ENCODE measurements at places on chromosomes 2 and 18.

DNA sequence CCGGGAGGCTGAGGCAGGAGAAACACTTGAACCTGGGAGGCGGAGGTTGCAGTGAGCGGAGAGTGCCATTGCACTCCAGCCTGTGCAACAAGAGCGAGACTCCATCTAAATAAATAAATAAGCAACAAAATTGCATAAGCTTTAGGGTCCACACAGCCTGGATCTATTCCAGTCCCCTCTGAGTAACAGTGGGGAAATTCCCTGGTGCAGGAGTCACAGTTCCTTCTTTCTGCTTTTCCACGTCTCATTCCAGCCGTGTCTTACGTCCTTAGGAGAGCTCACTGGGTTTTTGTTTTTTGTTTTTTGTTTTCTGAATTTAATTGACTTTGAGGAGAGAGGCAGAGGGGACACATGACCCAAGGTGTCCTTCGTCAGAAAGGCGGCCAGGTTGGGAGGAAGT is 44.6 kb downstream of the B3GNT2 start:
- no peak for DNase-seq

DNA sequence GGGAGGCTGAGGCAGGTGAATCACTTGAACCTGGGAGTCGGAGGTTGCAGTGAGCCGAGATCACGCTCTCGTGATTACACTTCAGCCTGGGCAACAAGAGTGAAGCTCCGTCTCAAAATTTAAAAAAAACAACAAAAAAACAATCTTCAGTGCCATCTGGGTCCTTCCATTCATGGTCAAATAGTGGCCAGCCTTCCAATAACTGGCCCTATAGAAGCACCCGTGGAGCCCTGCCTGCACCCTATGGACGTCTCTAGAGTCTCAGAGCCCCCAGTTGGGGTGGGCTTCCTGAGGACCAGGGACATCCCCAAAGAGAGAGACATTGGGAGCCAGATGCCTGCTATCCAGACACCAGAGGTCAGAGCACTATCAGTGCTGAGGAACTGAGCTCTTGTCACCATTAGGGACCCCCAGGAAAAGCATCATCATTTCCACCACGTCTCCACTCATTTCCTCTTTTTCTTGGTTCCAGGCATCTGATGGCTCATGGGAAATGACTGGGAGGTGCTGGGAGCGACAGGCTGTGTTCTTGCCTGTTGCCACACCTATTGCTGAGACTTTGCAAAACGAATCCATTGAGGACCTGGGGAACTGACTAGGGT is 9.4 kb downstream of the NEU2 start:
- DNase-seq, result no peak

DNA sequence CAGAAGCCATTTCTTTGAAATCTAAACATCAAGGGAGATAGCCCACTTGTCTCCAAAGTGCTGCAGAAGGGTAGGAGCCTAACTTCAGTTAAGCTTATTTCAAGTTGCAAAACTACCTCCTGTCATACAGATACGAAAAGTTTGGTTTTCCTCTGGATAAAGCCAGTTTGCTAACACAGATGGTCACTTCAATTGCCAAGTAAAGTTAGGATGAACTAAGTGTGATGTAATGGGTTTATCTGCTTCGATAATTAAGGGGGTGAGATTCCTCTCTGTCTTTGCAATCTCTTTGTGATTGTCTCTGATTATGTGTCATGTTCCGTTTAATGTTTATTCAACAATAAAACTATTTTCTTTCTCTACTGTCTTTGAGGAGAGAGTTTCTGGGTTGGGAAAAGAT is 156.4 kb downstream of the SLC39A10 start:
- no peak for DNase-seq

- DNase-seq, result no peak
Measured at GRCh38 chr18:27184115-27185024, 738 bp downstream of the CHST9 start.

GRCh38 chr2:96436416-96436815 is 68.7 kb downstream of the NEURL3 start:
- DNase-seq, result no peak

GRCh38 chr18:45940724-45941123 is 26.4 kb downstream of the EPG5 start:
- DNase-seq, result no peak

DNA sequence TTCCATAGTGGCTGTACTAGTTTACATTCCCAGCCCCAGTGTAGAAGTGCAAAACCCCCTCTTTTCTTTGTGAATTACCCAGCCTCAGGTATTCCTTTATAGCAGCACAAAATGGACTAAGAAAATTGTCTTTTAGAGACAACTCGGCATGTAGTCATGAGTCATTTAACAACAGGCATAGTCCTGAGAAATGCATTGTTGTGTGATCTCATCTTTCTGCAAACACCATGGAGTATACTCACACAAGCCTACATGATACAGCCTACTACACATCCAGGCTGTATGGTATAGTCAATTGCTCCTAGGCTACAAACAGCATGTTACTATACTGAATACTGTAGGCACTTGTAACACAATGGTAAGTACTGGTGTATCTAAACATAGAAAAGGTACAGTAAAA is 44.4 kb upstream of the MBP start:
- DNase-seq, result no peak

DNA sequence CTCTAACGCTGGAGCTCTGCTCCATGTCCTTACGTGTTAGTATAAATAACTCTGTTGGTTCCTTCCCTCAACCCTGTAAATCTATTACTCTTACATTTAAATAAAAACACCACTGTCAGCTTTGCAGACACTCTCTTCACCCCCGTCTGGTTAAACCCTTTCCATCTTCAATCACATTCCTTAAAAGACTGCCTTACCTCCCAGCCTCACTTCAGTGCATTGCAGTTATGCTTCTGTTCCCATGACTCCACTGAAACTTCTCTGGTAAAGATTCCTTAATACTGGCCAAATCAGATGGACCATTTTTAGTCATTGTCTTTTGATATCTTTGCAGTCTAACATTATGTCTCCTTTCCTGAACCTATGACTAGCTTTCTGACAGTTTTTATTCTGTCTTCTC is 61.7 kb downstream of the EML4 start:
- DNase-seq, result no peak

- DNase-seq, result no peak
Measured at GRCh38 chr2:235829726-235830125, 335.9 kb downstream of the AGAP1 start.

DNA sequence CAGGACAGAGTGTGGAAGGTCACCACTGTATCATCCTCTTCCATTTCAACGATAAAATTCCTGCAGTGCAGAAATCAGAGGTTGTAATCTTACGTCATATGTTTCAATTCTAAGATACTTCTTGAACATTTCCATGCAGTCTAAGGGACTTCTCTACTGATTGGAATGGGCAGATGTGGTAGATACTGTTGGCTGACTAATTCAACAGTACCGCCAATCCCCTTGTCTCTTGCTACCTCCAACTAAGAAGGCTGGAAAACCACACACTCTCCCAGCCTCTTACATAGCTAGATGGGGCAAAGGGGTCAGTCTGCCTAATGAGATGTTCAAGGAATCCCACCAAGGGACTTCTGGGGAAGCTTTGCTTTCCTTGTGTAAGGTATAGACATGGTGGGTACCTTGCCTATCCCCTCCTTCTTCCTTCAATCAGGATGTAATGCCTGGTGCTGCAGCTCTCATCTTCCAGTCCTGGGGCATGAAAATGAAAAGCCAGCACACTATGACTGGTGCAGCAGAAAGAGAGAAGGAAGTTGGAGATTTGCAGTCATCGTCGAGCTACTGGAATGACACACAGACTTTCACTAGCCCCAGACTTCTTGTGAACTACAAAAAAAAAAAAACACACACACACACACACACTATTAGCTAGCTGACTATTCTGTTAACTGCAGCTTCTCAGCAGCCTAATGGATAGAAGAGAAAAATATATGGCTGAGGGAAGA is 84.1 kb downstream of the ALPK2 start:
- DNase-seq, result no peak

DNA sequence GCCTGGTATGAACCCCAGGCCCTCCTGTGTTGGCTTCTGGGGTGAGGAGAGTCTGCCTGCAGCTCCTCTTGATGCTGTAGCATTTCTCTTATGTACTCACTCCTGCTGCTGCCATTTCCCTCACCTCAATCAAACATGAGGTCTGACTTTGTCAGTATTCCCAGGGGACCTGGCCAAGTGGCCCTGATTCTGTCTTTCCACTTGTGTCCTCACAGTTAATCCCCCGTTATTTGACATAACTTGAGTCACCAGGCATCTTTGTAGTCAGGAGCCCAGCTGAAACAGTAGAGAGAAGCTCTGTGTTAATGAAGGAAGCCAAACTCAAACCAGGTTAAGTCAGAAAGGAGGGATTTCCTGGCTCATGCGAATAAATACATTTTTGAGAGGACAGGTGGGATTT is 55.0 kb downstream of the SLC9A2 start:
- DNase-seq, result no peak

GRCh38 chr2:160913323-160913722 is 246.9 kb upstream of the TANK start:
- no peak for DNase-seq

- no peak for DNase-seq
Measured at GRCh38 chr18:57710226-57710625, 88.6 kb upstream of the NARS1 start.

- DNase-seq, result no peak
Measured at GRCh38 chr2:43324259-43325106, 98.1 kb upstream of the ZFP36L2 start.

- DNase-seq, result no peak
Measured at GRCh38 chr2:9211496-9211895, 4.9 kb downstream of the ASAP2 start.

GRCh38 chr2:239289545-239289944 is 111.3 kb downstream of the HDAC4 start:
- no peak for DNase-seq

GRCh38 chr2:148887350-148888002 is 12.4 kb downstream of the KIF5C start:
- DNase-seq, result no peak

DNA sequence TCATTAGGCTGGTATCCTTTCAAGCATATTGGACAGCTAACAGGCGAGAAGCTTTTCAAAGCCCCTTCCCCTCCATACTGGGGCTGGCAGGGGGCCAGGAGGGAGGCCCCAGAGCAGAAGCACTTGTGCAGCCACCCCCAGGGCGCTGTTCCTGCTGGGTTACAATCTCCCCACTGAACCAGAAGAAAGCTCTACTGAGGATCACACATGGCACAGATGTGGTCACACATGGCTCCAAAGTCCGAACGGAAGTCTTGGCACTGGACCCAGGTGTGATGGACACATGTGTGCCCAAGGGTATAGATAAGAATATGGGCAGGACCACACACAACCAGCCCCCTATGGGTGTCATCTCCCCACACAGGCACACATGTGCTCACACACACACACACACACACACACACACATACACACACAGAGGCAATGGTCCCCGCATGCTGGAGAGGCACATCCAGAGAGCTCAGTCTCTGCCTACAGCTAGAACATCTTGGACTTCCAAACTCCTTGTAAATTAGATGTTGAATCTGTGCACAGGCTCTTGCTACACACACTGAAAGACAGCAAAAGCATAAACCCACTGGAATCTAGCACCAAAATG is 56.4 kb downstream of the TTC32 start:
- DNase-seq, result no peak

GRCh38 chr2:105287692-105288091 is 41.8 kb downstream of the TGFBRAP1 start:
- no peak for DNase-seq

DNA sequence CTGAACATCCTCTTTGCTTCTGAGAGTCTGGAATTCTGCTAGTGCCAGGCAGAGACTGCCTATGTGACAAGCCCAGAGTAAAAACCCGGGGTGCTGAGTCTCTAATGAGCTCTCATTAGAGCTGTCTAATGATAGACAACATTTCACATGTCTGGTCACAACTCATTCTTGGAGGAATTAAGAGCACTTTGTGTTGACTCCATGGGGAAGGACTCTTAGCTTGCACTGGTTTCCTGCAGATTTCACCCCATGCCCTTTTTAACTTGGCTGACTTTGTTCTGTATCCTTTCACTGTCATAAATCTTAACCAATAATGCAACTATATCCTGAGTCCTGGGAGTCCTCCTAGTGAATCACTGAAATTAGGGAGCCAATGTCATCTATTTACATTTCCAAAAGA is 33.5 kb downstream of the FBXO15 start:
- no peak for DNase-seq

DNA sequence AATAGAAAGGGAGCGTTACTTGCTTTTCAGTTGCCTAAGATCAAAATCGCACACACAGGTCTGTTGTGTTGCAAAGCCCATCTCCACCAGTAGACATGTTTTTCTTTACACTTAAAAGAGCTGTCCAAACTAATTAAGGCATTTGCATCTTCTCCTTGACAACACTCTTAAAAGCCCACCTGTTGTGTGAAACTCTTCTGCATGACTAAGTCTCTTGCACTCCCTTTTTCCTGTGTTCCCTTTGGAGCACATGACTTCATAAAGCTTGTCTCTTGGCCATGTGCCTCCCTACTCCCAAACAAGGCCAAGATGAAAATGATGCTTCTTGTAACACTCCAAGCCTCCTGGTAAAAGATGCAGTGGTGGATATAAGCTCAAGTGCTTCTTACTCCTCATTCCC is 26.1 kb downstream of the PID1 start:
- no peak for DNase-seq

DNA sequence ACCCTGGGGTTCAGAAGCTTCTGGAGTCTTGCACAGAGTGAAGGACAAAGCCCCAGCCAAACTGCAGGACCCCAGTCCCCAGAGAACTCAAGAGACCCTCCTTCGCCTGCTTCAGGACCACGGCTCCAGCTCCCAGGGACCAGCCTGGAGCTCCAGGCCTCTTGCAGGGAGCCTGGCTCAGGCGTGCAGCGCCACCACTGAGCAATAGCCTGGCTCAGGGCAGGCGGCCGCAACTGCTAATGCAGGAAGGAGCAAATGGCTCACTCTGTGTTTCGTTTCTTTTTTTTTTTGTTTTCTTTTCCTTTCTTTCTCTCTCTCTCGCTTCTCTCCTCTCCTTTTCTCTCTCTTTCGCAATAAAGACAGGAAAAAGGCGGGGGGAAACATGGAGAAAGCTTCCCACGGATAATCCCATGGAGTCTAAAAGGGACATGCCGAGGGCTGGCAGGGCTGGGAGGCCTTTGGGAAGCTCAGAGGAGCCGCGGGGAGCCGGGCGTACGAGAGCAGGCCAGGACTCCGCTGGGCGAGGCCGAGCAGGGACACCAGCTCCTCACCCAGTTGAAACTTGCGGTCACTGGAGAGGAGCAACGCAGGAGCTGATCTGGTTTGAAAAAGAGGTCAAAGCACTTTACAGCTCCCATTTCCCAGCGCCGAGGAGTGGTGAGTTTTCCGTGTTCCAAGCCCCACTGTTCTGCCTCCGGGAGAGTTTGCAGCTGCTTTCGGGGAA is 244.8 kb downstream of the TWIST2 start:
- no peak for DNase-seq
